ENCODE measurements at places on chromosomes 4 and X. TPM values are rescaled to one million over a fixed set of nuclear protein-coding genes. Genes with fewer than 3 reads are reported as not detected.

The PDZD4 gene
- 0.22 TPM for total RNA-seq

The GYG2 gene
- total RNA-seq: 2.4 TPM

The IL21 gene
- not detected for total RNA-seq

The IGFBP7 gene
- 336 TPM for total RNA-seq

The SPATA18 gene
- total RNA-seq: 4.4 TPM

The POU4F2 gene
- not detected for total RNA-seq

The VSIG4 gene
- total RNA-seq: not detected

The UGT2B10 gene
- not detected for total RNA-seq

The SEC24D gene
- total RNA-seq: 112 TPM

The CWH43 gene
- 0.12 TPM for total RNA-seq

All from uterine smooth muscle cell (primary cell).